ENCODE measurements at places on chromosomes 2 and 18.

- no peak for DNase-seq
Observed at GRCh38 chr18:23521907-23522306, 18.6 kb downstream of the RMC1 start.

GRCh38 chr2:169095621-169096105 is 26.3 kb downstream of the DHRS9 start:
- no peak for DNase-seq

DNA sequence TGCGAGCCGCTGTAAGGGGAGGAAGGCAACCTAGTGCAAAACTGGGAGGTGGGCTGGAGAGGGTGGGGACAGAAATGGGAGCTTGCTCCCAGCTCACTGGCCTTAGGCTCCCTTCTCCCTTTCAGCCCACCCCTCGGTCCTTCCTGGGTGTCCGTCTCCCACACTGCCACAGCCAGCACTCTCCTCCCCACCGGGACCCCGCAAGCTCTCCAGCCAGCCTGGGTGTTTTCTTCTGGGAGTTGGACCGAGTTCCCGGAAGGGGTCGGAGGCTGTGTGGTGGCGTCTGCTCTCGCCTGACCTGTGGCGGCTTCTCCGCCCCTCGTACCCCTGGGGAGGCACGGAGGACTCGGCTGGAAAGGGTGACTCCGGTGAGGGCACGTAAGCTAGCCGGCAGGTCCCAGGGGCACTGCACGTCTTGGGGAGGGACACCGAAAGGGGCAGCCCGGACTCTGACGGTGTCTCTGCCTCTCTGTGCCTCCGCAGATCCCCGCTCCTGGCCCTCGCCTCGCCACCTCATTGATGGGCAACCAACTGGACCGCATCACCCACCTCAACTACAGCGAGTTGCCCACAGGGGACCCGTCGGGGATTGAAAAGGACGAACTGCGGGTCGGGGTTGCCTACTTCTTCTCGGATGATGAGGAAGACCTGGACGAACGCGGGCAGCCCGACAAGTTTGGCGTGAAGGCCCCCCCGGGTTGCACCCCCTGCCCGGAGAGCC is 1.1 kb downstream of the LRATD1 start:
- DNase-seq, result no peak

DNA sequence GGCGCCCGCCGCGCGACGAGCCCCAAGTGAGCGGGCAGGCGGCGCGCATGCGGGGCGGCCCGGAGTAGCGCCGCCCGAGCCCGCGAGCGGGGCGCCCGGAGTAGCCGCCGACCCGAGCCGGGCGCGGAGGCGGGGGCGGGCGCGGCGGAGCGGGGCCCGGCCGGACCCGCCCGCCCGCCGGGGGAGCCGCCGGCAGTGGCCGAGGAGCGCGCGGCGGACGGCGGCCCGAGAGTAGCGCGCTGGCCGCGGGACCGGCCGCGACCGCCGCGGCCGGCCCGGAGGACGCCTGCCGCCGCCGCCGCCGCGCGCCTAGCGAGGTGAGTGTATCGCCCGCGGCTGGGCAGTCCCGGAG is at the start of gene GALNT1:
GALNT1 (plus strand) TSS at position 195 of the 352 bp plus-strand sequence. CDS start 72,923 bp downstream, outside the sequence.
- no peak for DNase-seq

DNA sequence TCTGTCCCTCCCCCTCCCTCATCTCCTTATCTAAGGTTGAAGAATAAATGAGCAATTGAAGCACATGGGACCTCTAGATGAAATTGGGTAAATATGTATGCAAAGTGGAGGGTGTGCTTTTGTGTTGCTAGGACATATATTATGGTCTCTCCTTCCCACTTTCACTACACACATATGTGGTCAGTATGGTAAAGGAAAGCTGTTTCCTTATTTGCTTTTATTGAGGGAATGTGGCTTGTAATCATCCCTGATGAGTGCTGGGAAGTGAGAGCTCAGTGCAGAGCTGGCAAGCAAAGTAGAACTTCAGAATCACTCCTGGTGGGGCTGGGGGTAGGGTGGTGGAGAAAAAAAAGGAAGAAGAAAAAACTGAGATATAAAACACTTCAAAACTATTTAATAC is 189.9 kb upstream of the ATP5MC3 start:
- no peak for DNase-seq

GRCh38 chr18:44859263-44859662 is 178.6 kb downstream of the SETBP1 start:
- no peak for DNase-seq

GRCh38 chr2:174635776-174636404 is 38.3 kb upstream of the WIPF1 start:
- DNase-seq, result no peak

DNA sequence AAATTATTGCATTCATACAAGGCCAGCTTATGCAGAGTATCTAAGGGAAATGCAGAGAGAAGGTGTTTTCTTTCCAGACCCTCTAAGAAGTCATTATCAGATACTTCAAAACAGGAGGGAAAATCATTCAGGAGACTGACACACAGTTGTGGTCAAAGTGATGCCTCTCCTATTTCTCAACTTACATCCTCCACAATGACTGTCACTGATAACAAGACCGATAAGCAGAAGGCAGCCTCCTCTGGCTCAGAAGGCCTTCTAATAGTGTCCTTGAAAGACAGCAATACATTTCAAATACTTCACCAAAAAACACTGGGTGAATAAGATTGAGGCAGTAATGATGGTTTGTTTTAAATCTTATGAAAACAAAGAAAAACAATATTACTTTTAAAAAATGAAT is 199.7 kb downstream of the PIEZO2 start:
- no peak for DNase-seq

DNA sequence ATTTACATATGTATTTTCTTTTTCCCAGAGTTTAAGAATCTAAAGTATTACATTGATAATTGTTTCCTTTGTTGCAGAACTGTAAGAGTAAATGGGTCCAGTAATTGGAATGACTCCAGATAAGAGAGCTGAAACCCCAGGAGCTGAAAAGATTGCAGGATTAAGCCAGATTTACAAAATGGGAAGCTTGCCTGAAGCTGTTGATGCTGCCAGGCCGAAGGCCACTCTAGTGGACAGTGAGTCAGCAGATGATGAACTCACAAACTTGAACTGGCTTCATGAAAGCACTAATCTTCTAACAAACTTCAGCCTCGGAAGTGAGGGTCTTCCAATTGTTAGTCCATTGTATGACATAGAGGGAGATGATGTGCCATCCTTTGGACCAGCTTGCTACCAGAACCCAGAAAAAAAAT is 183.8 kb upstream of the STON1 start:
- no peak for DNase-seq

- DNase-seq, result no peak
Observed at GRCh38 chr2:203804764-203805485, 62.6 kb upstream of the CTLA4 start.

DNA sequence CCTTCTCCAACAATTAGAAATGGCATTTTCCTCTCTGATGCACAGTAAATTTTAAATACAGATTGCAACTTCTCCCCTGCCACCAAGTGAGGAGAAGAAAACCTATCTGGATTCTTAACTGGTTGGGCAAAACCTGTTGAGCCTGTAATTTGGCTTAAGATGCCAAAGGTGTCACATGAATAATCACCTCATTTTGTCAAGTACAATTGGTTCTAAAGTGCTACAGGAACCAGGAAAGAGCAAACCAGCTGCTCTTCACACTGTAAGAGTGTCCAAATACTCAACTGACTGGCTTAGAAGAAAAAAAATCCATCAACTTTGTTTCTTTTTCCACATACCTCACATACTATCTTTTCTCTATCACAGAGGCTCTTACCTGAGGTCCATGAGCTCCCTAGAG is 35.4 kb downstream of the NPC1 start:
- no peak for DNase-seq
